ENCODE measurements at places on chromosomes 11 and 22.

- no peak for DNase-seq
These were observed 878.1 kb downstream of the BRD1 start for GRCh38 chr22:48949375-48950149.

DNA sequence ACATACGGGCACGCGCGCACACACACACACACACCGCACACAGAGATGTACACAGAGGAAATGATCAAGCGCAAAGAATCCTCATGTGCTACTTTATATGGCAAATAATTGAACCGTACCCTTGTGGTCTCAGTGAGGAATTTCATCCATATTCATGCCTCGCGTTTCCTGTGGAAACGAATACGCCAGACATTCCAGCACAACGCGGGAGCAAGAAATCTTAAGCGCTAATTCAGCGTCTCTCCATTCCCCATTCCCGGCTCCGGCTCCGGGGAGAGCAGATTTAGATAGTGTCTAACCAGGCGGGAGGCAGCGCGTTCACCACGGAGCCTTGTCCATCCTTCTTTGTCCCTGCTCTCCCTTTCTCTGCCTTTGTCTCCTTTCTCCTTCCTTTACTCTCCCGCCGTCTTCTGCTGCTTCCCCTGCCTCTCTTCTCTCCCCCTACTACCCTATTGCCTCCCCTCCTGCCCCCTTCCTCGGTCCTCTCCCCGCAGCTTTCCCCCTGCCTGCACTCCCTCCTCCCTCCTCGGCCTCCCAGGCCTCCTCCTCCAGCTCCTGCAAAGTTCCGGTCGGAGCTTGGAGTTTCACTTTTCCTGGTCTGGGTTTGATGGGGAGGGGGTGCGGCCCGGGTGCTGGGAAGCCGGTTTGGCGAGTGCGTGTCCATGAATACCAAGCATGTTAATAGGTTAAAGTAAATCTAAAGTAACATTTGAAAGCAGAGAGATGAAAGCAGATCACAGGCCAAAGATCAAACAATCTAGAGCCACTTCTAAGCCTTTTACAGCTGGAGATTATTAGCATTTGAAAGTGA is 579.3 kb downstream of the BUD13 start:
- DNase-seq, result peak; percentile 70

- DNase-seq, result no peak
These were observed 489.4 kb downstream of the KCNA4 start for GRCh38 chr11:29527391-29527936.

GRCh38 chr11:16846305-16846704 is 107.9 kb downstream of the C11orf58 start:
- DNase-seq, result no peak

GRCh38 chr11:73218830-73219215 is 742 bp downstream of the P2RY2 start:
- DNase-seq, result no peak

DNA sequence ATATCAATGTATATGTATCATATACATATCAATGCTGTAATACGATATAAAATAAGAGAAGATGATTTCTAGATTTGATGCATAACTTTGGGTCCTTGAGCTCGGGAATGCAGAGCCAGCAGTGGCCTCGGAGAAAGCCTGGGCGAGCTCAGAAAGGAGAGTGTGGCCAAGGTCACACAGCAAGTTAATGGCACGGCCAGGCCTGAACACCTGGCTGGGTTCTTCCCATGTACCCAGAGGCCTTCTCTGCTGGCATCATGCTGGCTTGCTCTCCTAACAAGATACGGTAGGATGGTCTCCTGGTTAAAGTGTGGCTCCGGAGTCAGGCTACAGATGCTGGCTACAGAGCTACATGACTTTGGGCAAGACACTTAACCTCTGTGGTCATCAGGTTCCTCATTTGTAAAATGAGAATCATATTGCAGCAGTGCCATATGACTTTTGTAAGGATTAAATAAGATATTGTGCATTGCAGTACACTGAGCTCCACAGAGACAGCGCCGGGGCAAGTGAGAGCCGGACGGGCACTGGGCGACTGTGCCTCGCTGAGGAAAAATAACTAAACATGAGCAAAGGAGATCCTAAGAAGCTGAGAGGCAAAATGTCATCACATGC is 29.9 kb downstream of the TPST2 start:
- DNase-seq, result no peak

GRCh38 chr11:134034496-134035381 is 34.1 kb upstream of the JAM3 start:
- no peak for DNase-seq

- DNase-seq, result no peak
These were observed 336.1 kb downstream of the CTTN start for GRCh38 chr11:70734379-70734778.

Data from iPS-NIHi11 (cell line).